ENCODE measurements at places on chromosomes 11 and 22.
A peak's percentile ranks its signal among the peaks of the same experiment; 100 is the strongest.

DNA sequence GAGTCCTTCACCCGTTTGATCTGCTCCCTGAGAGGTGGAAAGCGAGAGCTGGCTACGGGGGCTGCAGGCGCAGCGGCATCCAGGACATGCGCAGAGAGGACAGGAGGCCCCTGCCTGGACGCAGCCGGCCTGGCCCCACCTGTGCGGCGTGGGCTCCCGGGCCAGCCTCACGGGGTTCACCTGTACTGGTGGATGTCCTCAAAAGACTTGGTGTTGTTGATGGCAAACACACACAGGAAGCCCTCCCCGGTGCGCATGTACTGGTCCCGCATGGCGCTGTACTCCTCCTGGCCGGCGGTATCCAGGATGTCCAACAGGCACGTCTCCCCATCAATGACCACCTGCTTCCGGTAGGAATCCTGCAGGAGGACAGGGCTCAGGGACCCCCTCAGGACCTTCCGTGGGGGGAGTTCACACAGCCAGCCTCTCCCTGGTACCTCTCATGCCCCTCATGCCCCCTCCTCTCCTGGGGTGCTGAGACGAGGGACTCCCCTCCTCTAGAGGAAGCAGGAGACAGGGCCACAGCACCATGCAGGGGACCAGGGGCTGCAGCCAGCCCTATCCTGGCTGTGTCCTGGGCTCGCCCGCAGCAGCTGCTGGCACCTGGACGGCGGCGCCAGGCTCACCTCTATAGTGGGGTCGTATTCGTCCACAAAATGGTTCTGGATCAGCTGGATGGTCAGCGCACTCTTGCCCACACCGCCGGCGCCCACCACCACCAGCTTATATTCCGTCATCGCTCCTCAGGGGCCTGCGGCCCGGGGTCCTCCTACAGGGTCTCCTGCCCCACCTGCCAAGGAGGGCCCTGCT, 1.6 kb downstream of the HRAS start:
- DNase-seq: no peak

DNA sequence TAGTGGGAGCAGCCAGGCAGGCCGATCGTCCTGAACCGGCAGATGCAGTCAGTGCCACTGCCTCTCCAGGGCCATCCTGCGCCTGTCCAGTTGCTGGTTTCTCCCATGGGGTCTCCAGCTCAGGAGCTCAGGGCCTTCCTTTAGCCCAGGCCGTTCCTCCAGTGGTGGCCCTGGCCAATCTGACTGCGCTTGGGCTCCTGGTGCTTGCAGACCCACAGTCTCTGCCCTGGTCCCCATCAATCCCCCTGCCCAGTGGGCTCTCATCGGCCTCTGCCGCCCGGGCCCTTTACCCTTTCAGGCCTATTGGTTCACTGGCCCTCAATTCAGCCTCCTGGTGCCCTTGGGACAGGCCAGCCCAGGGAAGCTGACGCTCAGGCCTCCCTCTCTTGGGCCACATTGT, 29.2 kb upstream of the TSKU start:
- DNase-seq: no peak

DNA sequence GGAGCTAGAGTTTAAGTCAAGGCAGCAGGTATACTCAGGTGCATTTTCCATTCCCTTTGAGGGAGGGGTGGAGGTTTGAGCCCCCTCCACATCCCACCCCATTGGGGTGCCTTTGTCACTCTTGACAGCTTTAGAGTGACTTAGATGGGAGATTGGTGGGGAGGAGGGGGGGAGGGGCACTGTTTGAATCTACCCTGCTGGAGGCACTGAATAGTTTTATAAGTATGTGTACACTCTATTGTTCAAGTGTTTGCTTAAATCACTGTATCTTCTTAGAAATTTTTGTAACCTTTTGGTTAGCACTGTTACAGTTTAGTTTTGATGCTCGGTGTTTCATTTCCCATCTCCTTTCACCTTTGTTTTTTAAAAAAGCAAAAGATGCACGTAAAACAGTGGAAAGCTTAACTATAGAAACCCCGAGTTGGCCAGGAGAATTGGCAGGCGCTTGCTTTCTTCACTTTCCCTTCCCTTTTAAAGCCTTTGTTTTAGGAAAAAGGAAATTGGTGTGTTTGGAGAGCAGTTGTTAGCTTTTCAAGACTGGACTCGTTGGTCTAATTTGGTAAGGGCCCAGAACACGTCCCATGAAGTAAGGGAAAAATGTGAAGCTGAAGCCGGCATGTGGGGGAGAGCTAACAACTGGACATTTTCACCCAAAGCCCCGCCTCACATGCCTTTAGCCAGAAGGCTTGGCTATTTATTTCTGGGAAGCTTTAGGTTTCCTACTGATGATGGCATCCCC, 42.8 kb downstream of the TNRC6B start:
- DNase-seq: peak; percentile 33

DNA sequence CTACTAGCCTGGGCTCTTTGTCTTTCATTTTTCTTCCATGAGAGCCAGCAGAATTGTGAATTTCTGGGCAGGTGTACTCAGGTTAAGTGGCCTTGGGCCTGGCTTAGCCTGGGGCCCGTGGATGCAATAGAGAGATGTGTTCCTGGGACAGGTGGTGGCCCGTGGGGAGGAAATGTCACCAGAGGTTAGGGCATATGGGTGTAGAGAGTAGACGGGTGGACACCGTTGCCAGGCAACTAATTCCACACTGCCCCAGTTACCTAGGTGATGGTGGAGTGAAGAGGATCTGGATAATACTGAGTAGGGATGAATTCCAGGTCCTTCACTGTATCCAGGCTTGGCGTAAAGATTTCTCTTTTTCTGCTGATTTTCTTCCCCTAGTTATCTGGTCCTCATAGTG, 175.0 kb downstream of the INSC start:
- DNase-seq: no peak

DNA sequence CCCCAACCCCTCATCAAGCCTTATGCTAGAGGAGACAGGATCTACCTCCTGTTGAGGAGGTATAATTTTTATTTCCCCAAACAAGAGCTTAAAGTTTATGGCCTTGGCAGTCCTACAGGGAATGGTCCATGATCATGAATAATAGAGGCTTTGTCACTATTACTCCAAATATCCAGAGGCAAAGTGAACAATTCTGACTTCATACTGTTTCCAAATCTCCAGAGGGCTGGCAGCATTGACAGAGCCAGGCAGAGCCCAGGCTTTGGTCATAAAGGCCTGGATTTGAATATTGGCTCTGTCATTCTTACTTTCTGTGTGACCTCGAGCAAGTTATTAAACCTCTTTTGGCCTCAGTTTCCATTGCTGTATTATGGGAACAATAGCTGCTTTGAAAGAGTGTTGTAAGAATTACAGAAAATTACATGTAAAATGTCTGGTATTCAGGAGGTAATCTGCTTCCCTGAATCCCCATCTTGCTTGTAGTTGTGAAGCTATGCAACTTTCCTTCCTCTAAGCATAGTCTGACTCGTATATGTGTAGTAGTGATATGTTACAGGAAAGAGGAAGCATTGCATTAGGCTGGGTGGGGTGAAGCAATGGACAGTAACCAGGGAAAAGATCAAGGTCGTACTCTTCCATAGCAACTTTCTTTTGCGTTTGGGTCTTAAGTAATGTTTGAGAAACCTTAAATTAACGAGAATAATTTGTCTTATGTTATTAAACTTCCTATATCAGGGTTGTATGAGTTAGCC, 88.8 kb downstream of the CD44 start:
- peak; percentile 63 for DNase-seq

- no peak for DNase-seq
Measured at GRCh38 chr11:674406-674805, 20.6 kb downstream of the DEAF1 start.

DNA sequence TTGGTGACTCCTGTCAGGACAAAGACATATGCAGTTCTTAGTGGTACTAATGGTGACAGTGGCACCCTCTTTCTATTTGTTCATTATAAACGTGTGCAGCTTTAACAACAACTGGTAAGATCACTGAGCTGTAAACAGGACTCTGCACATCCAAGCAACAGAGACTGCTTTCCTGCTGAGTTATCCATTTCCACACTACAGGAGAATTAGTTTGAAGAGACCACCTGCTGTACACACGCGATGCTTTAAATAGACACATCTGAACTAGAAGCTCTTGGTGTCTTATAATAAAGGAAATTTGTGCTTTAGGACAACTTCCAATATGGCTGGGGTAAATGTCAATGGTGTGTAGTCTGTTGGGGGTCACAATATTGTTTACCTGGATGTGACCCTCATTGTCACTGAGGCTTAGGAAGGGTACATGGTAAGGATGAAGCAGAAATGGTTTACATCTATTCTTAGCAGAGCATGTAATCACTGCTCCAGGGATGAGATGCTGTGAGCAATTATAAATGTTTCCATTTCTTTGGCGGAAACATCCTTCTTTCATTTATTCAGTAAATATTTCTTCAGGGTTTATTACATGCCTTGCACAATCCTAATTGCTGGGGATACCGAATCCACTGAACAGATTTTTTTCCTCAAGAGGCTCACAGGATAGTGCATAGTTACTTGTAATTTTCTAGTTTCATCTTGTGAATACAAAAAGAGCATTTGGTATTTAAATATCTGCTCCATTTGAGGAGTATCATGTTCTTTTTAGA, 354.0 kb upstream of the CCDC90B start:
- DNase-seq: peak; percentile 8

GRCh38 chr11:36840378-36840777, 242.3 kb upstream of the RAG2 start:
- no peak for DNase-seq

DNA sequence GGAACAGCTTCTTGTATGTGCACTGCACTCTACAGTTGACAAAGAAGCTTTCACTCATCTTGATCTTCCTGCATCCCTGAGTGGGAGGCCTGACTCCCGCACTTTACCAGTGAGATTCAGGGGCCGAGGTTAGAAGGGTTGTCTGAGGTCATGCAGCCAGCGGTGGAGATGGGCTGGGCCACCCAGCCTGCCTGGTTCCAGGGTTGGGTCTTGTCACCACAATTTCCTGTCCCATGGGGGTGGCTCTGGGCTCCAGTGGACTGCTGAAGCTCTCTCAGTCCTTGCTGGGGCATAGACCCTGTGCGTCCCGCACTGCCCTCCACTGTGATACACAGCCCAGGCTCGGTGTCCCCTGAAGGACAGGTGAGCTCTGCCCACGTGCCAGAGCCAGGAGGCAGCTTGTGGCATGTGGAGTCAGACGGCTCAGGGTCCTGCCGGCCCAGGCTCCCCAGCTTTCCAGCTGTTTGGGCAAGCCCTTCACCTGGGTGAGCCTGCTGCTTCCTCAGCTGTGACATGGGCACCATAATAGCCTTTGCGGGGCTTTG, 6.9 kb upstream of the MYO7A start:
- DNase-seq: no peak

GRCh38 chr11:403021-403760, 9.2 kb downstream of the PKP3 start:
- DNase-seq: no peak

GRCh38 chr11:80727315-80727714, 1286.5 kb upstream of the TENM4 start:
- peak; percentile 4 for DNase-seq

GRCh38 chr11:124811399-124812125, 11.4 kb upstream of the MSANTD2 start:
- no peak for DNase-seq

GRCh38 chr22:31080848-31081649, at the start of gene SMTN:
TSS of gene SMTN (plus strand) at chr22:31081318. CDS start at chr22:31083259, 1,941 bp downstream.
- peak; percentile 91 for DNase-seq

DNA sequence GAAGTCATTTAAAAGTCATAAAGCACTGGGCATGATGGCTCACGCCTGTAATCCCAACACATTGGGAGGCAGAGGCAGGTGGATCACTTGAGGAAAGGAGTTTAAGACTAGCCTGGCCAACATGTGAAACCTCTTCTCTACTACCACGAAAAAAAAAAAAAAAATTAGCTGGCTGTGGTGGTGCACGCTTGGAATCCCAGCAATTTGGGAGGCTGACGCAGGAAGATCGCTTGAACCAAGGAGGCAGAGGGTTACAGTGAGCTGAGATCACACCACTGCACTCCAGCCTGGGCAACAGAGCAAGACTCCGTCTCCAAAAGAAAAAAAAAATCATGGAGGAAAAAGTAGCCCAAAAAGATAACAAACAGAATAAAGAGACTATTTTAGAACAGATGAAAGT, 42.2 kb downstream of the NUP98 start:
- DNase-seq: no peak

GRCh38 chr11:86374586-86374985, at the start of gene CCDC81:
TSS of gene CCDC81 (plus strand) at chr11:86374887. CDS start at chr11:86375164, 277 bp downstream.
- DNase-seq: peak; percentile 22

DNA sequence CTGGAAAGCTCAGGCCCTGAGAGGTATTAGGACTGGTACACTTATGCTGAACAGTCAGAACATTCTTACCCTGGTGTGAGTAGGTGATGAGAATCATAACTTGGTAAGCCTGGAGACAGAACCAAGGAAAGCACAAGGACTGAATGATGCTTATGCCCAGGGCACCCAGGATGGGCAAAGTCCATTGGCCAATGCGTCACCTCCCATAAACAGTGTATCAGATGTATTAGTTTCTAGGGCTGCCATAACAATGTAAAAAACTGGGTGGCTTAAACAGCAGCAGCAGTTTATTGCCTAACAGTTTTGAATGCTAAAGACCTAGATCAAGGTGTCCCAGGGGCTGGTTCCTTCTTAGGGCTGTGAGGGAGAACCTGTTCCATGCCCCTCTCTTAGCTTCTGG, 107.0 kb downstream of the FAR1 start:
- no peak for DNase-seq

GRCh38 chr22:39282645-39283321, 36.6 kb downstream of the RPL3 start:
- DNase-seq: no peak

- peak; percentile 41 for DNase-seq
Measured at GRCh38 chr11:117145393-117145761, 1.3 kb downstream of the PAFAH1B2 start.

- no peak for DNase-seq
Measured at GRCh38 chr11:118771547-118772288, 19.2 kb downstream of the DDX6 start.

- DNase-seq: no peak
Measured at GRCh38 chr11:120744016-120744994, 232.8 kb downstream of the GRIK4 start.

- DNase-seq: no peak
Measured at GRCh38 chr11:46220313-46220712, 57.1 kb upstream of the CREB3L1 start.

DNA sequence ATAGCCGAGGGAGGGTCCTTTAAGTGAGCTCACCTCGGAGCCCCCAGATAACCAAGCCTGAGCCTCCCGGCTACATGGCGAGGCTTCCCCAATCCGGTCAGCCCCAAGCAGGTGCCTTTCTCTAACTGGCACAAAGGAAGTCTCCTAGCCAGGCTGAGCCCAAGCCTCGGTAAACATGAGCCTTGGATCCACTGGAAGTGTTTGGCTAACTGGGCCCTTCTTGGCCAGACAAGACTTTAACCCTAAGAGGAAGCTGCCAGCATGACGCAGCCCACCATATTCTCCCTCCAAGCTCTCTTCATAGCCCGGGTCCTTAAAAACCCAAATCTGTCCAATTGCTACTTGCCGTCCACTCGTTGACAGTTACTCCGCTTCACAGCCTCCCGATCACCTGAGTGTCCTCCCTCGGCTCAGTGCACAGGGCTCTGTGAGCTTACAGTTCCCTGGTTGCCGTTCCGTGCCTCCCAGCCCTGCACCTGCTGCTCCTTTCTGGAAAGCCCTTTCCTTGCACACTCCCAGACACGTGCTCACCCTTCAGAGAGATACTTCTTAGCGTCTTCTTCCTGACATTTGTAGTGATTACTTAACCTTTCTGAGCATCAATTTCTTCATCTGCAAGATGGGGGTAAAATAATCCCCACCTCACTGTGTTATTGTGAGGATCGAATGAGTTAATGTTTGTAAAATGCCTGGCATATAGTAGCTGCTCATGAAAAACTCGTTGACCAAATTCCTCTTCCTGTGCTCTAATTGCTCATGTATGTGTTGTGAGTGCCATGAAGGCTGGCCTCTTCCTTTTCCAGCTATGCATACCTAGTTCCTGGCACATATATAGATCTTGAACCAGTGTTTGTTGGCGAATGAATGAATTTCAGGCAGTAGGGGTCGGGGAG, 25.6 kb downstream of the TXN2 start:
- no peak for DNase-seq
